ENCODE measurements at places on chromosomes 11 and 22. TPM values are rescaled to one million over a fixed set of nuclear protein-coding genes. Genes with fewer than 3 reads are reported as not detected.

ZC3H7B gene
- total RNA-seq: 42.0 TPM

GRCh38 chr11:100340466-100341319, 346.4 kb upstream of the ARHGAP42 start:
- no peak for DNase-seq
- H3K27me3 ChIP-seq: 0 out of 2 replicates have a peak, but pooled peaks cover 5% of the 10 kb centered on the region
- H3K4me3 ChIP-seq: no peak overlapping the region
- H3K27ac ChIP-seq: no peak overlapping the region
- no peaks in the 10 kb centered on the region for H3K36me3 ChIP-seq
- no peaks in the 10 kb centered on the region for H3K4me1 ChIP-seq

GRCh38 chr11:67276781-67277230, 10.5 kb downstream of the GRK2 start:
- peaks cover 9% of the 10 kb centered on the region for H3K36me3 ChIP-seq
- peaks cover 19% of the 10 kb centered on the region for H3K4me1 ChIP-seq
- H3K27me3 ChIP-seq: no peaks in the 10 kb centered on the region
- H3K4me3 ChIP-seq: peak overlapping the region; percentile 41

- H3K4me1 ChIP-seq: no peaks in the 10 kb centered on the region
- H3K4me3 ChIP-seq: no peak overlapping the region
- H3K27me3 ChIP-seq: peaks cover 21% of the 10 kb centered on the region
- no peaks in the 10 kb centered on the region for H3K36me3 ChIP-seq
- H3K27ac ChIP-seq: no peak overlapping the region
Observed at GRCh38 chr11:128290106-128290840, 297.1 kb downstream of the ETS1 start.

GRCh38 chr11:6194065-6194581, 4.9 kb upstream of the OR52W1 start:
- peaks cover 50% of the 10 kb centered on the region for H3K27me3 ChIP-seq
- no peaks in the 10 kb centered on the region for H3K4me1 ChIP-seq
- no peak overlapping the region for H3K4me3 ChIP-seq
- H3K27ac ChIP-seq: no peak overlapping the region

- no peak overlapping the region for H3K4me3 ChIP-seq
- H3K36me3 ChIP-seq: peaks cover 13% of the 10 kb centered on the region
- H3K27me3 ChIP-seq: no peaks in the 10 kb centered on the region
- H3K4me1 ChIP-seq: peaks cover 40% of the 10 kb centered on the region
Observed at GRCh38 chr11:65645710-65646109, 7.8 kb downstream of the SIPA1 start.

DNA sequence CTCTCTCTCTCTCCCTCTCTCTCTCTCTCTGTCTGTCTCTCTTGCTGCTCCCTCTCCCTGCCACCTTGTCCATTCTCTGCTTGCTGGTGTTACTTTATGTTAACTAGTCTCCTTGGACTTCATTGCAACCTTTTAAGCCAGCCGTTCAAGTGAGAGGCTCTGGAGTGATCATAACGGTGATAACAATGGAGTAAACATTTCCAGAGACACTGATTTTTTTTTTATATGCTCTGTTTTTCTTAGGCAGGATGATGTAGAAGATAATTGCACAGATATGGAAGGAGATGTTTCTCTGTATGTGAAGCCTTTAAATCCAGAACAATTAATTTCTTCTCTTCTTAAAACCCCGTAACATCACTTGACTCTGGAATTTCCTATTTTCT, 287.7 kb downstream of the TMEM135 start:
- H3K4me3 ChIP-seq: no peak overlapping the region
- no peaks in the 10 kb centered on the region for H3K36me3 ChIP-seq
- no peaks in the 10 kb centered on the region for H3K27me3 ChIP-seq
- H3K4me1 ChIP-seq: no peaks in the 10 kb centered on the region
- no peak for DNase-seq

DNA sequence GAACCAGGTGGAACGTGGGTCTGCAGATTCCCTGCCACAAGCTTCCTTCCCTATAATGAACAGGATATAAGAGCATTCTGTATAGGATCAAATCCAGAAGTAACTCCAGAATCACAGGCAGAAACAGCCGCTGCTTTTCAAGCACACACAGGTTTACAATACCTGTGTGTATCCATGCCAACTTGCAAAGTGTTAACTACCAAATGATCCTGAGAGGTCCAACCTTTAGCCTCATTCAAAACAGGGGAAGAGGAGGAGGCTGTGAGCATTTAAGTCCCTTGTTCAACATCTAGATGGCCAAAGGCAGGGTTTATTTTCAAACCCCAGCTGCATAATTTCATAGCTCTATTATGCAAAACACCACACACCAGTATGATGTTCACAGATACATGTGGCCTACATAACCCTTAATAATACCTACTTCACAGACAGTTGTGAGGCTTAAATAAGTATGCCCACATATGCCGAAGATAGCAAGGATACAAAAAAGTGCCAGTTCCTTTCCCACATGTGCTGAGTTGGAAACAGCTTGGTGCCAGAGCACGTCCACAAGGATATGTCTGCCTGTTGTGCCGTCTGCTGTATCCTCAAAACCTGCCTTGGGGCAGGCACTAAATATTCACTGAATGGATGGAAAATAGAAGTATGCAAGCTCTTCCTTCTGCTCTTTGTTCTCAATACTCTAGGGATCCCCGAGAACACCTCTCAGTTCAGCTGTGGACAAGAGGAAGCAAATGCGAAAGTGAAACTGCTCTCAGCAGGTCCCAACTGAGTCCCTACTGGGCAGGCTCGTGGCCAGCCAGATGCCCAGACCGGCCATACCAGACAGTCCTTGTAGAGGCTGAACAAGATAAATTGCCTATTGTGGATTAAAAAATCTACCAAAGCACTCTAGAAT, 66.8 kb downstream of the LARGE1 start:
- no peaks in the 10 kb centered on the region for H3K27me3 ChIP-seq
- no peaks in the 10 kb centered on the region for H3K4me1 ChIP-seq
- no peak for DNase-seq
- no peak overlapping the region for H3K4me3 ChIP-seq

GRCh38 chr11:45294499-45294898, 8.4 kb upstream of the SYT13 start:
- no peak for DNase-seq
- no peak overlapping the region for H3K27ac ChIP-seq
- no peak overlapping the region for H3K4me3 ChIP-seq
- no peaks in the 10 kb centered on the region for H3K36me3 ChIP-seq

GRCh38 chr22:47012589-47013370, 250.3 kb downstream of the TBC1D22A start:
- no peak overlapping the region for H3K4me3 ChIP-seq
- no peak for DNase-seq
- H3K27me3 ChIP-seq: no peaks in the 10 kb centered on the region
- no peaks in the 10 kb centered on the region for H3K36me3 ChIP-seq
- H3K27ac ChIP-seq: no peak overlapping the region

DNA sequence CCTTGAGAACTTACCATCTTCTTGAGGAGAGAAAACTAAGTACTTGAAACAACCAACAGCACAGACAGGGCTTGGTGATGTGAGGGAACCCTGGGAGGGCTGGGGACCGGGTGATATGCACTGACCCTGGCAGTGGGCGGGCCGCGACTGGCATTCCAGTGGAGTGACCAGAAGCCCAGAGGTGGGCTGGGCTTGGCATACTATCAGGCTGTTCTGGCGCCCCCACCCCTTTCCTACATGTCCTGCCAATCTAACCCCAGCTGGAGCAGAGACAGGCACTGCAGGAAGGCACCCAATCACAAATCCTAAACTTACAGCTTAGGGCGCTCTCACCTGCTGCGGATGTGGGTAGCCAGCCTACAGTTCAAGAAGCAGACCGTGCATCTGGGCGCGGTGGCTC, 54.0 kb upstream of the GCAT start:
- H3K4me1 ChIP-seq: peaks cover 77% of the 10 kb centered on the region
- H3K4me3 ChIP-seq: peak overlapping the region; percentile 98
- DNase-seq: no peak
- H3K27me3 ChIP-seq: no peaks in the 10 kb centered on the region
- H3K36me3 ChIP-seq: peaks cover 25% of the 10 kb centered on the region

EHBP1L1 gene
- total RNA-seq: 105 TPM

GRCh38 chr11:122365610-122366360, 249.8 kb upstream of the BLID start:
- H3K27ac ChIP-seq: no peak overlapping the region
- no peaks in the 10 kb centered on the region for H3K36me3 ChIP-seq
- no peaks in the 10 kb centered on the region for H3K27me3 ChIP-seq
- no peak for DNase-seq
- H3K4me3 ChIP-seq: no peak overlapping the region
- no peaks in the 10 kb centered on the region for H3K4me1 ChIP-seq

DNA sequence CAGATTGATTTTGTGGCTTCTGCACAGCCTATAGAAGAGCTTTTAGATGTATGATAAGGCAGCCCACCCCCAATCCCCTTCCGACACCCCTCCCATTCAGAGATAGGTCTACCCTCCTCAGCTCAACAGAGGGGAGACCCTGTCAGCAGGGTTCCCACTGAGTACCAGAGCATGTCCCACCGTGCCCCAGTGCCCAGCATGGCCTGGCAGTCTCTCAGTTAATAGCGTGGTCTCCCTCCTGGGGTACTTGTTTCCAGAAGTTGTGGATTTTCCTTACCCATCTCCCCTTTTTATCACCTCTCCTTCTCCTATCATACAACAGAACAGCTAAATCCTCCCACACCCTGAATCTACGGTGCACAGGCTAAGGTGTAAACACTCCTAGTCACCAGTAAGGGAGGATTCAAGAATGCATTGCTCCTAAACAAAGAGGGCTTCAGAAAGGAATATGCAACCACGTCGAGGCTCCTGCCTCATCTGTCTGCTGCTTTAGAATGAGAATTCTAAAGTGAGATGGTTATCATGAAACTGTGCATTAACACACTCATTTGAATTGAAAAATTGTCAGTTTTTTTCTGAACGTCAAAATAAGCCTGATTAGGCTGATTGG, 6.7 kb downstream of the PLAAT2 start:
- no peaks in the 10 kb centered on the region for H3K4me1 ChIP-seq
- no peak overlapping the region for H3K4me3 ChIP-seq
- no peaks in the 10 kb centered on the region for H3K36me3 ChIP-seq
- H3K27ac ChIP-seq: no peak overlapping the region

LRRC32 gene
- 0.54 TPM for total RNA-seq

SPON1 gene
- 0.17 TPM for total RNA-seq
